ENCODE measurements at places on chromosomes 5 and 9.

DNA sequence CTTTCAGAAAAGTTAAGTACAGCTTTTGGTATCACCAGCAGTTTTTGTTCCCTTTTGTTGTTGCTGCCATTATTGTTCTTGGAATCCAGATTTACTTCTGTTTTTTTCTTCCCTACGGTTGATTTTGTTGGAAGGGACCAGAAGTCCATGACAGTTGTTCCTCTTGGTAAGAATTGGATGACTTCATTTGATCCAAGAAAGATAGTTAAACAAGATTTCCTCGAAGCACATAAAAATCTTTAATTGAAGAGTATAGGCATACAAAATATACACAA, 65.4 kb downstream of the CDC42SE2 start:
- no peak for DNase-seq

DNA sequence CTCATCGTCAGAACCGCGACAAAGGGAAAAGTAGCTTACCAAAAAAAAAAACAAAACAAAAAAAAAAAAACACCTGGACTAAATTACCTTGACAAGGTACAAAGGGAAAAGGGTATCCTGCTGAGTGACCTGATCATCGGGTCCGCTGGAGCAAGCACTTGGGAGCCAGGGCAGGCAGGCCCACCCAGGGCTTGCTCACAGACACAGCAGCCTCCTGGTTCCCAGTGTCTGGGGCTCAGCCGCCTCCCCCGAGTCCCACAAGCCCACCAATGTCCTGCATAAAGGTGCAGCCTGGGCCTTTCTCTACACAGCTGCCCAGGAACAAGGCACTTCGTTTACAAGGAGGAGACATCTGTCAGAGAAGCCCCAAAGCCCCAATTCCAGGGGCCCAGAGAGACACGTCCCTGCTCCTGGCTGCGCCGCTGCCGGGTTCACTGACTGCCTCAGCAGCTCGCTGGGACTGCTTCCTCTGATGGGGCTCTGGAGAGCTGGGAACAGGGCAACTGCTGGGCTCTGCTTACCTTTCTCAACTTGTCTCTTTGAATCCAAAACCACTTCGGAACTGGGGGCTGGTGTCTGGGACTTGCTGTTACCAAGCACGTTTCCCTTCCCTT, 63.4 kb downstream of the GOLM1 start:
- no peak for DNase-seq

- no peak for DNase-seq
These were observed 515.9 kb upstream of the CYLC2 start for GRCh38 chr9:102479191-102479590.

- DNase-seq = no peak
These were observed 18.4 kb upstream of the ZNF474 start for GRCh38 chr5:122110987-122111386.

DNA sequence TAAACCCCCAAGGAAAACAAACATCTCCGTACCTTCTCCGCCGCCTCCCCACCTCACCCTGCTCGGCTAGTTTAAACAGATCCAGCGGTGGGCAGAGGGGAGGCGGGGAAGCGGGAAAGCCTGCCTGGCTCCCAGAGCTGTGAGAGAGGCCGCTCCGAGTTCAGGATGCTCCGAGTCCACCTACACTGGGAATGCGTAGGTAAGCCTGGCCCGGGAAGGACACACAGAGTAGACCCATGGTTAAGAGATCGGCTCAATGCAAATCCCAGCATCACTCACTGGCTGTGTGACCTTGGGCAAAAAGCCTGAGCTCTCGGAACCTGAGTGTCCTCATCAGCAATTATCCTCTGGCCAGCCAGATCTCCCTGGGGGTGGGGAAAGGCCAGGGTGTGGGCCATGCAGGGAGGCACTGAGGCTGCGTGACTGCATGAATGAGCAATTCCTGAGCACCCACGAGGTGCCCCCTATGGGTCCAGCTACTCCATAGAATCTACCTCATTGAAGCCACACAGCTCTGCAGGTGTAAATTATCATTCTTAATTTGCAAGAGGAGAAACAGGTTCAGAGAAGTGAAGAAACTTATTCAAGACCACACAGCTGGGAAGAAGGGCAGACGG, 30.5 kb upstream of the LMX1B start:
- DNase-seq = no peak

DNA sequence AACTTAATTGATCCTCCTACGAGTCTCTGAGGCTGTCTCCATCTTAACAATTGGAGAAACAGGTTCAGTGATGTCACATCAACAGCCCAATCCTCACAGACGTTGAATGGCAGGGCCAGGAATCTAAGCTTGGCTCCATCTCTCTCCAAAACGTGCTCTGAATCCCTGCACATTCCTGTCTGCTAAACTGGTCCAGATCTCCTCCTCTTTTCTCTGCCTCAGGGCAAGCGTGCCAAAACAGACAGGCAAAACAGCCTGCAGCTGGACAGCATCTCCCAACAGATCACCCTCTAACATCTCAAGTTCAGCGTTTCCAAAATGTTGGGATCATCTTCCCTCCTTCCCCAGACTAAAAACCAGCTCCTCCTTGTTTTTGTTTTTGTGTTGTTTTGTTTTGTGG, 6.6 kb downstream of the FBP1 start:
- no peak for DNase-seq

- DNase-seq = no peak
These were observed 17.4 kb upstream of the C9orf72 start for GRCh38 chr9:27590651-27591050.

DNA sequence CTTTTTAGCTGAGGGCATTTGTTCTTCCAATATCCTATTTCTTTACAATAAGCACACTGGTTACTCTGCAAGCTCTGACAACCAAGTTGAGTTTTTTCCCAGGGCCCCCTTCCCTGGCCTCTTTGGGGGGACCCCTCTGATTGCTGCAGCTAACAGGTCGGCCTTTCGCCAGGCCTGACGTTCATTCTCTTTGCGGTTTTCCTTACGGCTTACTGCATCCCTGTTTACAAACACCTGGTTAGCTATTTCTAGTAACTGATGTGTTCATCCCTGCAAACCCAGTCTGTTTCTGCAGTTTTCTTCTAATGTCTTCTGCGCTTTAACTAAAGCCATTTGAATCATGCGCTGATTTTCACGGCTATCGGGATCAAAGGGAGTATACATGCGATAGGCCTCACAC, 37.5 kb upstream of the PPP1R26 start:
- DNase-seq = no peak

- no peak for DNase-seq
These were observed 156.8 kb downstream of the NFIB start for GRCh38 chr9:14157191-14157590.
